ENCODE measurements at places on chromosomes 7 and 10. TPM values are rescaled to one million over a fixed set of nuclear protein-coding genes. Genes with fewer than 3 reads are reported as not detected.

The PTN gene
- 22.4 TPM for total RNA-seq

The FKBP6 gene
- not detected for total RNA-seq

DNA sequence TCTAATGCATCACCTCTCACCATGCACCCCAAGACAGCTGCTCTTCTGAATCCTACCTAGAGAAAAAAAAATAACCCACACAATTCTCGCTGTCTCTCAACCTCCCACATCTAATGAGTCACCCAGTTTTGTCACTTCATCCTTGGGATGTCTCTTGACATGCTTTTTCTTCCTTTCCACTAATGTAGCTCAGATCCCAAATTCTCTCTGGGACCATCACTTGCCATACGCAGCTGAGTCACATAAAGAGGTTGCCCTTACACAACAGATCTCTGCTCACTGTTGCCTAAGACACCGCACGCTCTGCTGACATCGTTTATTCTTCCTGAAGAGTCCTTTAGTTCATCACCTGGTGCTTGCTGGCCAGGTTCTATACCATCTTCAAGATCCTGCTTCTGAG lies 606.0 kb upstream of the GALNT17 start:
- DNase-seq, result no peak

DNA sequence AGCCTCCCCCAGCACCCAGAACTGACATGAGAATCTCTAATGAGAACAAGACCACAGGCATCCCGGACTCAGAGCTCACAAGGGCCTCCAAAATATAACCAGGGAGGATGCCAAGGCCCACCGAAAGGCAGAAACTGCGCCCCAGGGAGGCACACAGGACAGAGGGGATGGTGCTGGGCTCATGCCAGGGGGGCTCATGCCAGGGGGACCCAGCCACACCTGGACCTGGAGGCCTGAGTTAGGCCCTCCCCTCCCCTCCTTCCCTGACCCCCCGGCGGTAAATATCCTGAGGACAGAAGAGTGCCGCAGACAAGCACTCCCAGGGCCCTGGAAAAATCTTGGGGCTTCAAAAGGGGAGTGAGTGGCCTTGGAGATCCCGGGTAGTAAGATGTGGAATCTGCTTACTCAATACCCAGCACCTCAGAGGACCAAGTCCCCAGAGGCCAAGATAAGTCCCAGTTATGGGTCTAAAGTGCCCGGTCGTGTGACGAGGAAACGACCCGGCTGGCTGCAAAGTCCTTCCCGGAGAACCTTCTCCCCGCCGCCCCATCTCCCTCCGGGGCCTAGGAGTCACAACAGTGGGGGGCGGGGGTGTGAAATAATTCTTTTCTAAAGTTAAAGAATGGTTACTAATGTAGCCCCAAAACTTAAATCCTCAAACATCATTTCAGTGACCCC lies 11.9 kb downstream of the PDGFA start:
- no peak for DNase-seq

- no peak for DNase-seq
Measured at GRCh38 chr10:77392851-77393250, 244.8 kb downstream of the KCNMA1 start.

- DNase-seq, result no peak
Measured at GRCh38 chr10:13659887-13660550, 73.3 kb downstream of the PRPF18 start.

All from esophagus squamous epithelium (tissue), 5 donors.